ENCODE measurements at places on chromosomes 5 and 9.

DNA sequence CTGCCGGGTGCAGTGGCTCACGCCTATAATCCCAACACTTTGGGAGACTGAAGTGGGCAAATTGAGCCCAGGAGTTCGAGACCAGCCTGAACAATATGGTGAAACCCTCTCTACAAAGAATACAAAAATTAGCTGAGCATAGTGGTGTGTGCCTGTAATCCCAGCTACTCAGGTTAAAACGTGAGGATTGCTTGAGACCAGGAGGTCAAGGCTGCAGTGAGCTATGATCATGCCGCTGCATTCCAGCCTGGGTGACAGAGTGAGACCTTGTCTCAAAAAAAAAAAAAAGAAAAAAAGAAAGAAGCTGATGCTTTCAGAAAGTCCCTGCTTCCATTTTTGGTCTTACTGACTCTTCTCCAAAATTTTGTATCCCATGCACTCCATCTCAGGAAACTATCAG is 31.3 kb downstream of the SNAPC3 start:
- DNase-seq, result no peak

- no peak for DNase-seq
Measured at GRCh38 chr5:160133918-160134304, 14.7 kb upstream of the PWWP2A start.

DNA sequence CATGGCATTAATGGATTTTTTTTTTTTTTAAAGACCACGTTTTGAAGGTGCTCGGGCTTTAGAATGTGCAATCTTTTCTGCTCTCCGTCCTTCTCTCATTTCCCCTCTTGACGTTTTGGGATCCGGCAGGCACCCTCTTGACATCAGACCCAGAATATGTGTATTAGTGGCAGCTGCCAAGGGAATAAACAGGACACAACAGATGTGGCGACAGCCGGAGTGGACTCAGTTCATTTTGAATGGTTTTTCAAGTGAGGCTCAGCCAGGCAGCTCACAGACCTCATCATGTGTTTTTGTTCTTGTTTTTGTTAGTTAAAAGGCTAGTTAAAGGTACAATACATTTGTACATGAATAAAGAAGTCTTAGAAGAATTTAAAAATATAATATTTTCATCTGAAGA is 365.0 kb upstream of the SEMA6A start:
- no peak for DNase-seq

- DNase-seq, result no peak
Measured at GRCh38 chr5:99088309-99088708, 159.5 kb upstream of the CHD1 start.

DNA sequence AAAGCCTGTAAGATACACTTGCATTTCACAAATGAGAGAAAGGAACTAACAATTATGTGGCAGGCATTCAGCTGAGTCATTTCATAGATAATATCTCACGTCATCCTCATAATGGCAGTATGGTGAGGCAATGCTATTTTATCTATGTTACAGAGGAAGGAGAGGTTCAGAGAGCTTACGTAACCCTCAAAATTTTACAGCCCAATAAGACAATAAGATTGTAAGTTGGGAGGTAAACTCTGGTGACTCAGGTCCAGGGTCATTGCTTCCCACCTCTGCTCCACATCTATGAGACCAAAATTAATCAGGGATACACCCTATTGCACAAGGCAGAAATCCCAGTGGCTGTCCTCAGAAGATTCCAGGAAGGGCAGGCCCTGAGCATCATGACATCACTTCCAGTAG is 309.7 kb downstream of the NSG2 start:
- no peak for DNase-seq

DNA sequence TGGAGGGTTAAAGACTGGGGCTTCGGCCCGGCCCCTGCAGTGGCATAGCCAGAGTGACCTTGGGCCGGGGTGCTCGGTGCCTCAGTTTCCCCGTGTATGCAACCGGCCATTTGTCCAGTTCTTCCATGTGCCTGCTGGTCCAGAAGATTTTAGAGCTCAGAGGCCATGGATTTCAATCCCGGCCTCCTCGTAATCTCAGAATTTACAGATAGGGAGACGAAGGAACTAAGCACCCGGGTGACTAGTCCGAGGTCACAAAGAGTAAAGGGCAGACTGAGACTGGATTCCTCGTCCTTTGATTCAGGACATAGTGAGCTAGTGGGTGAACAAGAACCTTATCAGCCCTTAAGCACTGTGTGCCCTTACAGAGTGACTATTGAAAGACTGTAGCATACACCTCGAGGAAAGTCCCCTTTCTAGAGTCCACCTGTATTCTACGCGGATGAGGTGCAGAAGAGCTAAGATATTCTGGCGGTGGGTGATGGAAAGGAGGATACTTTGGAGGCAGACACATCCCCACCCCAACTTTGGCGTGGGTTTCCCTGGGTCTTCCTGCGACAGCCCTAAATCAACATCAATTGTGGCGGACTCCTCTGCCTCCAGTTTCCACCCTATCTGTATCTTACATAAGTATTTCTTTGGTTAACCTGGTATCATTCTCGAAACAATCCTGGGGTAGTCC is 597 bp downstream of the SLC31A1 start:
- no peak for DNase-seq

- DNase-seq, result no peak
Measured at GRCh38 chr9:86549920-86550319, 195.7 kb upstream of the TUT7 start.

- no peak for DNase-seq
Measured at GRCh38 chr5:109859537-109859936, 169.8 kb downstream of the MAN2A1 start.

DNA sequence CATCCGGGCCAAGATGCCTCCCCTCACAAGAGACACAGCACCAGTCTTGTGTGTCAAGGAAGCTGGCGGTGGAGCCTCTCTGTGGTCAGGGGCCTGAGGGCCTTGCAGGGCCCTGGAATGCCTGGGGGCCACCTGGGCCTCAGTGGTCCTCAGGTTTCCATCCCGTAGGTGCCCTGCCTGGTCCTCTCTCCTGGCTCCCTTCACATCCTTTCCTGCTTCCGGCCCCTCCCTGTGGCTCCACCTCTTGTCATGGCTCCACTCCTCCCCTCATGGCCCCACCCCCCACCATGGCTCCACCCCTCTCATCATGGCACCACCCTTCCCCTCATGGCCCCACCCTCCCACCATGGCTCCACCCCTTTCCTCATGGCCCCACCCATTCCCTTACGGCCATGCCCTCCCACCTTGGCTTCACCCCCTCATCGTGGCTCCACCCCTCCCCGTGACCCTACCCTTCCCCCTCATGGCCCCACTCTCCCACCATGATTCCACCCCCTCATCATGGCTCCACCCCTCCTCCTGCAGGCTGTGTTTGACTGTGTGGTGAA is 175.8 kb downstream of the CACNA1B start:
- peak; percentile 9 for DNase-seq

GRCh38 chr5:162512935-162513565 is 445.5 kb downstream of the GABRG2 start:
- no peak for DNase-seq

- DNase-seq, result no peak
Measured at GRCh38 chr5:151699071-151699901, 12.6 kb upstream of the SPARC start.

DNA sequence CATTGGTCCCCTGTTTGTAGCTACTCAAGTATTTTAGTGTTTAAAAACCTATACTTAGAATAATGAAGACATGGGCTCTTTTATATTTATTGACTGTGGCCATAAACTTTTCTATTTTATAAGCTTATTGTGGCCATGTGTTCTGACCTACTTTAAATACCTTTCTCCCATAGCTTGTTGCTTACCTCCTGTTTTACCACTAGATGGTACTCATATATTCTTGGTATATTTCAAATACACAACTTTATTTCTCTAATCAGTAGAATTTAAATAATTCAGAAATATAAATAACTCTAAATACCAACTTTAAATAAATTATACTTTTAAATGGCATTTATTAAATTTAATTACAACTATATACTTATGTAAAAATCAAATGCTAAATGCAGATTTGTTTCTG is 498.0 kb downstream of the PRDM9 start:
- DNase-seq, result no peak

DNA sequence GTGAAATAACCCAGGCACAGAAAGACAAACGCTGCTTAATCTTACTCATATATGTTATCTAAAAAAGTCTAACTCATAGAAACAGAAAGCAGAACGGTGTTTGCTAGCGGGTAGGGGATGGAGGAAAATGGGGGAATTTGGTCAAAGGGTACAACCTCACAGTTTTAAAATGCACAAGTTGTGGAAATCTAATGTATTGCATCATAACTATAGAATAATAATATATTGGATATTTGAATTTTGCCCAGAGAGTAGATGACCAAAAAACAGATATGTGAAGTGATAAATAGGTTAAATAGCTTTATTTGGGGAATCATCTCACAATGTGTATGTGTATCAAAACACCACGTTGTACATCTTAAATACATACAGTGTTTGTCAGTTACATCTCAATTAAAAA is 22.3 kb upstream of the OSMR start:
- no peak for DNase-seq

GRCh38 chr5:37833990-37834389 is 5.9 kb downstream of the GDNF start:
- no peak for DNase-seq

DNA sequence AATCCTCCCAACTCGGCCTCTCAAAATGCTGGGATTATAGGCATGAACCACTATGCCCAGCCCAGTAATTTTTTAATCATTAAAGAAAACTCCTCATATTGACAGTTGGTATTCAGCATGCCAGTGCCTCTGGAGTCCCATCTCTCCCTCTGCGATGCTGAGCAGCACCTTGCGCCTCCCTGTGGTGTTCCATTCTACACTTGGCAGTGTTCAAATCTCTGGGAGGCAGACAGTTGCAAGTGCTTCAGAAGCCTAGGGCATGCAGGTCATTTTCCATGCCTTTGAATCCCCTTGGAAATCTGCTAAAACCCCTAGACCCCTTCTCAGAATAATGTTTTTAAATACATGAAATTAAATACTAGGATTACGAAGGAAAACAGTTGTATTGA is 41.3 kb downstream of the GARNL3 start:
- DNase-seq, result no peak

DNA sequence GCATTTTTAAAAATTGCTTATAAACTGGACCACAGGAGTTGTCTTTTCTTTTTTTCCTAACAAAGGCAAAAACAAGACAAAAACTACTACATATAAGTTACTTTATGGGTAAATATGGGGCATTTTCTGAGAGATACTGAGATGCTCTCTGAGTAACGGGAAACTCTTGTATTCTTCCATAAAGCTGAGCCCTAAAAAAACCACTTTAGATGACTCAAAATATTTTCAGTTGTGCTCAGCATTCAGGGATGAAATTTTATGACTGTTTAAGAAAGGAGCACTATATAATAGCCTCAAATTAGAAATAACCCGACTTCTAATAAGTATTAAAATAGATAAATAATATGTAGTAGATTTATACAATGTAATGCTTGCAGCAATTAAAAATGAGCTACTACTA is 644.5 kb downstream of the KCTD16 start:
- DNase-seq, result no peak

DNA sequence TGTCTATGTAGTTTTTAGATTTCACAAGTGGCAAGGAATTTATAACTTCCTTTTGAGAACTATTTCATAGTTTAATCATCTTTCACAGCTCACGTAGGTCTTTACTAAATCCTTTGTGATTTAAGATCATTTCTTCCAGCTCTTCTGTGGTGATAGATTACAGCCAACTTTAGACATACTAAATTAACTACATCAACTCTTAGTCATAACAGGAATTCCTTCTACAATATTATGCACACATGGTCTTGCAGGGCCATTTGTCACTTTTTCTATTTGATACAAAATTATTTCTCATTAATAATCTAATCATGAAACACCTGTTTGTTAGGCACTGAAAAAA is 208.4 kb downstream of the PDE4D start:
- no peak for DNase-seq

DNA sequence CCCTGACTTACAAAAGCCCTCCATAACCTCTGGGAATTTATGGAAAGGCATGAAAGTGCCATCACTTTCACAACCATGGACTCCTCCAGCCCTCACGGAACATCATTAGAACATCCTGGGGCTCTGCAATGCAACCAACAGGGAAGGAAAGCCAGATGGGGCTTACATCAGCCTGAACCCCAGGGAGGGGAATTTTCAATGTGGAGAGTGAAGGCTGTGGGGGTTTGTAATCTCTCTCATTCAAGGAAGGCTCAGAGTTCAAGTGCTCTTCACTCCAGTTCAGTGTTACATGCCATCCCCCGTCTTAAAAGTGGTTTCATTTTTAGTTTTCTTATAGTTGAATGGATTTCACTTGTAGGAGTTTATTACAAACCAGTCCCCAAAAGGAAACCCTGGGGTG is 5.7 kb downstream of the SPRY4 start:
- DNase-seq, result no peak

- no peak for DNase-seq
Measured at GRCh38 chr9:132556714-132557113, 25.7 kb upstream of the BARHL1 start.

DNA sequence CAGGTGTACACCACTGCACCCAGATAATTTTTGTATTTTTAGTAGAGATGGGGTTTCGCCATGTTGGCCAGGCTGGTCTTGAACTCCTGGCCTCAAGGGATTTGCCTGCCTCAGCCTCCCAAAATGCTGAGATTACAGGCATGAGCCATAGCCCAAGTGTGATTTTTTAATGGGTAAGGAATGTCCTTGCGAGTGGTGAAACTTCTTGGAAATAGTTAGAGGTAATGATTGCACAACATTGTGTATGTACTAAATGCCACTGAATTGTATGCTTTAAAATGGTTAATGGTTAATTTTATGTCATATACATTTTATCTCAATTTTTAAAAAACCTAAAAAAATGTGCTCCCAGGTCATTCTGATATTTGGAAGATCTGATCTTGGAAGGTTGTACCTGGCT is 59.9 kb upstream of the IL6ST start:
- DNase-seq, result no peak

GRCh38 chr5:172002310-172002709 is 4.1 kb downstream of the FBXW11 start:
- no peak for DNase-seq

DNA sequence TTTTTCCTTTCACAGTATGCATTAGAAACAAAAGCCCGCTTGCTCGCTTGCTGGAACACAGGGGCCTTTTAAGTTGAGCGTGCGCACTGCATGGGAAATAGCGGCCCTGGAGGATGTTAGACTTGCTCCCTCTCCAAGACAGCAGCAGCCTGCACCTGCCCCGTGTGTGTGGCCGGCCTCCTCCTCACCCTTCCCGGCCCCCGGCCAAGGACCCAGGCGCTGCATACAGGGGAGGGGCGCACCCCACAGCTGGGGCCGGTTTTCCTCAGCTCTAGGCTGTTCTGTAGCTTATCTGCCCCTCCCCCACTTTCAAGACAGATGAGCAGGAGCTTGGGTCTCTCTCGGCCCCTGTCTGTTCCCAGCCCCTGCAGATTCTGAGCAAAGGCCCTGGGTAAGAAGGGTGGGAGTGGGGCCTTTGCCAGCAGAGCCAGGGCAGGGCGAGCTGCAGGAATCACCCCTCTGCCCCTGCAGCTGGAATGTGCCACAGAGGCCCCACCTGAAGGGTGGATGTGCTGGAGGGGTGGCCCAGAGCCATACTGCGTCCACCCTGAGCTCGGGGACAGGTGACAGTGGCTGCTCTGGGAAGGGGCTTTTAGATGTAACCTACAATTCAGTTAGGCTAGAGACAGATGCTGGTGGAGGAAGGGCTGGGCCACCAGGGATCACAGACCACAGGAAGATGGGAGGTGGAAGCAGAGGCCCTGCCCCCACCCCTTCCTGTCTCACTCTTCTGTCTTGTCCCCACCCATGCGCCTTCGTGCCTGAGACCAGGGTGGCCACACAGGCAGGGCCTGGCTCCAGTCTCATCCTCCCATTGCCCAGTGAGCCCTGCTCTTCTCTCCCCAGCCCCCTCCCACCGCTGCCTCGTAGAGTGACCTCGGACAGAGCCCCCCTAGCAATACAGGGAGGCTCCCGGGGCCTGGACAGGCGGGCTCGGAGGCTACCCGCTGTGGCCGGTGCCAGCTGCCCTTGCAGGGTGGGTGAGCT is 132.4 kb downstream of the DAB2IP start:
- no peak for DNase-seq
